ENCODE measurements at places on chromosomes 4 and X.
A peak's percentile ranks its signal among the peaks of the same experiment; 100 is the strongest.

GRCh38 chr4:181289198-181289597 is 954.0 kb upstream of the TENM3 start:
- DNase-seq, result no peak

DNA sequence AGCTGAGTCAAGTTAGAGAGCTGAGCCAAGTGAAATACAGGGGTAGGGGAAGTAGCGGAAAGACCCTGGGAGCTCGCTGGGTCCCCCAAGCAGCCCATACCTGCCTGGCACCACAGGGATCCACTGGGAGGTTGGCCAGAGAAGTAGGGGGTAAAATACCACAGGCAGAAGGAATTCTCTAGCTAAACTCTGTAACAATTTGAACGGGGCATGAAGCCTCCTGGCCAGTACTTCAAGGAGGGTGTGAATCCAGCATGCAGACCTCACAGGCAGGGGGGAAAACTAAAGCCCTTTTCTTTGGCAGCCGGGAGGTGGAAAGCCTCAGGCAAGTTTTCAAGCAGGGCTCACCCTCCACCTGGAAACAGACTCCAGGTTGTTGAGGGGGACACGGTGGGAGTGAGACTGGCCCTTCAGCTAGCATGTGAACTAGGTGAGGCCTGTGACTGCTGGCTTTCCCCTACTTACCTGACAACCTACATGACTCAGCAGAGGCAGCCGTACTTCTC is 3.7 kb upstream of the UGT2A1 start:
- DNase-seq, result no peak

DNA sequence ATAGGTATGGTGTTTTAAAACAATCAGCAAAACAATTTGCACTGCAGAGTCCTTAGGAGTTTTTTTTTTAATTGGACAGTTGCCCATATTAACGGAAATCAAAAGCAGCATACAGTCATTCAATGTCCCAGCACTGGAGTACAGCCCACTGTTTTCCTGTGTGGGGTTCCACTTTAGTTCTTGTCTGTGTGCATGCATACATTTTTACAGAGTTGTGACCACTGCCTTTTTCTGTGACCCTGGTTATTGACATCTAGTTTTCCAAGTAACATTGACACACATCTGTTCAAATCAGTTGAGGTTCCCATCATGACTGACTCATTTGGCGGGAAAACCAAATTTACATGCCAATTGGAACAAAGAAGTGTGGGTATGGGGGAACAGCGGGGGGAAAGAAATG is 83.3 kb downstream of the HPRT1 start:
- DNase-seq, result no peak

DNA sequence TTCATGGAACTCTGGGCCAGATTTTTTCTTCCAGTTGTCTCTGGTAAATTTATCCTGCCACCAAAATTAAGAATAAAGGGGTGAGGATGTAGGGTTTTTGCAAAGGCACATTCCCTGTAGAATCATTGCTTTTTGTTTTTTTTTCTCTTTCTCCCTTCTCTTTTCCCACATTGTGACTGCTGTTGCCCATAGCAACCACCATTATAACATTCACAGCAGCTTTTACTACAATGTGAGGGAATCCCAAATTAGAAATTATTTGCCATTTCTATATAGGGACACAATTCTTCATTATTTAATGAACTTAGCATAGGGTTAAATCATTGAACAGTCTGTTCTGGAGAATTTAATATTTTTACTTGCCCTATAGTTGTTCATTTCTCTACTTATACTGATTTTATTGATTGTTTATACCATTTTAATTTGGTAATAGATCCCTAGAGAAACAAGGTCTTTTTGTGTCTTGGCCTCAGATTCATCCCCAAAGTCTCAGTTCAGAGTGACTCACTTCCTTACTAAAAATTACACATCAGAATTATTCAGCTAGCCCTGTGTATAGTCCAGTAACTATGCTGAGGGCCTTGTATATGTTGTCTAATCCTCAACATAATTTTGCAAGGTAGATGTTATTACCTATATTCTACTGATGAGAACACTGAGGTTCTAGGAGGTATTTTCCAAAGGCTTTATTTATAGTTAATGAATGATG is 80.8 kb upstream of the ANK2 start:
- DNase-seq, result peak; percentile 35

- no peak for DNase-seq
These were observed 637.8 kb downstream of the RAB28 start for GRCh38 chr4:12846368-12846767.

Measured in AG20443 (cell line).